Right renal pelvis (tissue), 4 donors: ENCODE measurements at places on chromosomes 2 and 18.
A peak's percentile ranks its signal among the peaks of the same experiment; 100 is the strongest.

DNA sequence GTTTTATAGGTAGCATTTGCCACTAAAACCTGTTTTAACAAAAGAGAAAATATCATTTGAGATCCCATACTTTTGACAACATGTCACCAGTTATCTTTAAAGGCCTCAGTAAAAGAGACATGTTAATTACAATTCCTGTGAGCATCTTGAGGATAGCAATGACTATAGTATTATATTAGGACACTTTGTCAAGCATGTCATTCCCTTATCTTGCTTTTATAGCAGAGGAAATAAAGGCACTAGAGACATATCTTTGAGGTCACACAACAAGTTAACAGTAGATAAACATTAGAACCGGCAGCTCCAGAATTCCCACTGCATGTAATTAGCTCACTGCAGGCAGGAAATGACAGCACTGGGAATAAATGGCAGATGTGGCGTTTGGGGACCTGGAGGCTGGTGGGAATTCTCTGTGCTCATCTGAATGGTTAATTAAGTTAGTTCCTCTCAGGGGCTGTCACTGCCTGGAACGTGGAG lies 25.9 kb downstream of the LYPD6B start:
- DNase-seq = no peak

DNA sequence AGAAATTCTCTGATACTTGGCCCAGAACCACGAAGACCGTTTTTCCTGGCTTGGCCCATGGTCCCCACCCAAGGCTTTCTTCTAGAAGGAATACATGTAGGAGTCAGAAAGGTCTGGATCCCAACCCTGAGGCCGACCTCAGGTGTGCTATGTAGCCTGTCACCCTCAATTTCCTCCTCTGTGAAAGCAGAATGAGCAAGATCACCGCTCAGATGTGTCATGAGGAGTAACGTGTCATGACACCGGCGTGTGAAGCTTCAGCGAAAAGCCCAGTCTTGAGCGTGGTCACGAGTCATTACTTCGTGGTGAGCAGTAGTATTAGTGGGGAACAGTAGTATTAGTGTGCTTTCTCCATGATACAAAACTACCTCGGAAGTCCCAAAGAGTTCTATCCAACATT lies 103.4 kb downstream of the ALPK2 start:
- no peak for DNase-seq

- DNase-seq = no peak
Measured at GRCh38 chr2:237673130-237674001, 46.0 kb downstream of the LRRFIP1 start.

- no peak for DNase-seq
Measured at GRCh38 chr2:198441901-198442300, 637.5 kb downstream of the PLCL1 start.

GRCh38 chr2:26020231-26020640 lies 13.6 kb upstream of the RAB10 start:
- no peak for DNase-seq

GRCh38 chr18:13464432-13465123 lies 246.0 kb downstream of the LDLRAD4 start:
- no peak for DNase-seq

- DNase-seq = no peak
Measured at GRCh38 chr2:161046876-161047275, 113.4 kb upstream of the TANK start.

DNA sequence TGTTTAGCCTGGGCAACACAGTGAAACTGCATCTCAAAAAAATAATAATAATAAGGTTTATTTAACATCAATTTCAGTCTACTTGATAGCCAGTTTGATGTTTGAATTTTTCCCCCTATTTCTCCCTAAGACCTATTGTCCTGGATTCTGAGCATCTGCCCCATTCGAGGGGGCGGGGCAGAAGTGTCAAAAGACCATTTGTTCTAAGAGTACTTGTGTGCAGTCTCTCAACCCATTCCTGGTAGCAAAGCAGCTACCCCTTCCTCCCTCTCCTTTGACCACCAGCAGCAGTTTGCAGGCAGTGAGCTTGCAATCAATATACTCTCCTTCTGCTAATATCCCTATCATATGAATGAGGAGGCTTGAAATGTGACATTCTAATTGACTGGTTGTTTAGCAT lies 71.9 kb downstream of the VWC2L start:
- DNase-seq = no peak

GRCh38 chr18:78731398-78732032 lies 248.1 kb upstream of the SALL3 start:
- no peak for DNase-seq

DNA sequence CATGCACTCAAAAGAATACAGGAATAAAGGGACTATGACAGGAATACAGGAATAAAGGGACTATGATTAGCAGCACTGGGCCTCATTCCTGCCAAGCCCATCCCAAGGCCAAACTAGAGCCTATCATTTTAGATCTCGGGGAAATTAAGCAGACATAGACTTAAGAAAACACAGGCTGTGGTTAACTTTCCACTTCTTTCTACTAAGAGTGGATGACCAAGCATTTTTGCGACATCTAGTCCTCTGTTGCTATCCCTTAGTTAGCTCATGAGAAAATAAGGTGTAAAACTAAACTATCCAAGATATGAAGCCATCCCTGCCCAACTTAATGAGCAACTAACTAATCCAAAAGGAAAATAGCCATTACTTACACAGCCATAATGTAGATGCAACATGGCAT lies 5.9 kb downstream of the LYPD1 start:
- DNase-seq = no peak

GRCh38 chr2:218963601-218964000 lies 4.1 kb downstream of the CDK5R2 start:
- DNase-seq = no peak

GRCh38 chr18:9608298-9608697 lies 6.1 kb downstream of the PPP4R1 start:
- DNase-seq = no peak

- DNase-seq = no peak
Measured at GRCh38 chr2:157925071-157925470, 48.9 kb upstream of the ACVR1 start.

GRCh38 chr18:23648940-23649607 lies 13.6 kb downstream of the ANKRD29 start:
- DNase-seq = no peak

- no peak for DNase-seq
Measured at GRCh38 chr2:126857502-126857901, 41.2 kb upstream of the TEX51 start.

- DNase-seq = no peak
Measured at GRCh38 chr2:8551622-8552074, 130.2 kb upstream of the ID2 start.

GRCh38 chr2:168849610-168850009 lies 40.6 kb downstream of the SPC25 start:
- peak; percentile 13 for DNase-seq

DNA sequence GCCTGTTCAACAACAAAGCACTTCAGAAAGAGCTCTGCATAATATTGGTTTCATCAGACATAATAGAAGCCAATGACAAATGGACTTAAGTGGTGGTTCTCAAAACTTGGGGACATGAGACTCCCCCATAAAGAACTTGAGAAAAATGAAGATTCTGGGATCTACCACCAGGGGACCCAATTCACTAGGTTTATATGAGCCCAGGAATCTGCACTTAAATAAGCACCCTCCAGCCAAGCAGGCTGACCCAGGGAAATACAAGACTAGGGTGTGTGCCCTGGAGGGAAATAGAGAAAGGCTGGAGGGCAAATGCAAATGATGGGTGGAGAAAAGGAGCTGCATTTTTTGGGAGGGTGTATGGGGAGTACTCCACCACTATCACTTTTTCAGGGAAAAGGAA lies 52.5 kb downstream of the SATB2 start:
- no peak for DNase-seq

GRCh38 chr2:2656115-2657011 lies 325.3 kb upstream of the MYT1L start:
- DNase-seq = no peak

GRCh38 chr2:64779117-64779690 lies 125.5 kb upstream of the SERTAD2 start:
- no peak for DNase-seq

GRCh38 chr2:60554646-60555065 lies 1.2 kb upstream of the BCL11A start:
- no peak for DNase-seq

GRCh38 chr2:142769761-142770160 lies 107.7 kb upstream of the KYNU start:
- no peak for DNase-seq

DNA sequence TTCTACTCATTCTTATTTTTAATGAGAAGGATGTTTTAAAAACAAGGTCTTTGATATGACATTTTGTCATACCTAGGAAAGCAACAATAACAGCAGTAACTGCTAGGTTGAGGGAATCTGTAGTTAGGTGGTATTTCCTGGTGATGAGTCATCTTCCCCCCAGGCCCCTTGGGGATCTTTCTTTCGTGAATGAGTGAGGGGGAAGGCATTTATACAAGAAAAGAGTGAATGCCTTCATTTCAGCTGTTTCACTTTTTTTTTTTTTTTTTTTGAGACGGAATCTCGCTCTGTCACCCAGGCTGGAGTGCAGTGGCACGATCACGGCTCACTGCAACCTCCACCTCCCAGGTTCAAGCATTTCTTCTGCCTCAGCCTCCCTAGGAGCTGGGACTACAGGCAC lies 108.6 kb downstream of the MAP4K4 start:
- no peak for DNase-seq

DNA sequence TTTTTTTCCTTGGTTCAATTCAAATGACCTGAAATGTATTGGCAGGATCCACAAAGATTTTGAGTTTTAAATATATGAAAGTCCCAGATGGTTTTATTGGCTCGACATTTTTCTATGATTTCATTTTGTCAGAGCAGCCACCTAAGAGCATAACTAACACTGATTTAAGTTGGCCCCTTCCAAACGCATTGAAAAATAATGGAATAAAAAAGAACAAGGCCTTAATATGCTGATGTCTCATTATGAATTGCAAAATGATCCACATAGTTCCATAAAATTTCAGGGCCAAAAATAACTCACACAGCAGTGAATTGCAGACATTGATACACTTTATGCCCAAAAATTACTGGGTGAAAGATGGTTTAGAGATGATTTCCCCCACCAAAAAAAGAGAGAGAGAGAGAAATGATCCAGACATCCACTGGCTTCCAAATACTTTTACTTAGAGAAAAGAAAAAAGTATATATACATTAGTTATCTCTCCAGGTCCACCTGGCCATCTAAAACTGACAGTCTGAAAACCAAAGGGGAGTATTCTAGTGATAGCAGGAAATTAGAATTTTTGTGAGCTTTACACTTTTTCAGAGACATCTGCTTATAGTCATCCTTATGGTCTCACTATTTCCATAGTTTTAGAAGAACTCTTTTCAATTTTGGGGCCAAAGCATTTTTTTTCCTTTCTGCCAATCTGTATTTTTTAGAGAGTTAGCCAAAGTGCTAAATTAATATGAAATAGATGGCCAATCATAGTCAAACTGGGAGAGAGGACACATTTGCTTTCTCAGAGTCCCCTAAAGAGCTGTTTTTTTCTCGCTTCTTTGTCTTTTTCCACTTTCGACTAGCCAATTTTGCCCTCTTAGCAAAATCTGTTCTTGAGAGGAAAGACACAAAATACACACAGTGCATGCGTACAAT lies 213.5 kb upstream of the RND3 start:
- no peak for DNase-seq

GRCh38 chr2:191036363-191036762 lies 22.4 kb upstream of the STAT1 start:
- DNase-seq = no peak

GRCh38 chr2:168192839-168193616 lies 54.4 kb downstream of the STK39 start:
- DNase-seq = no peak

- DNase-seq = no peak
Measured at GRCh38 chr2:149587950-149588487, 444 bp upstream of the MMADHC start.

- DNase-seq = no peak
Measured at GRCh38 chr2:23828256-23828980, 98.5 kb downstream of the ATAD2B start.

- peak; percentile 20 for DNase-seq
Measured at GRCh38 chr18:14978962-14979535, 231.1 kb downstream of the ANKRD30B start.

DNA sequence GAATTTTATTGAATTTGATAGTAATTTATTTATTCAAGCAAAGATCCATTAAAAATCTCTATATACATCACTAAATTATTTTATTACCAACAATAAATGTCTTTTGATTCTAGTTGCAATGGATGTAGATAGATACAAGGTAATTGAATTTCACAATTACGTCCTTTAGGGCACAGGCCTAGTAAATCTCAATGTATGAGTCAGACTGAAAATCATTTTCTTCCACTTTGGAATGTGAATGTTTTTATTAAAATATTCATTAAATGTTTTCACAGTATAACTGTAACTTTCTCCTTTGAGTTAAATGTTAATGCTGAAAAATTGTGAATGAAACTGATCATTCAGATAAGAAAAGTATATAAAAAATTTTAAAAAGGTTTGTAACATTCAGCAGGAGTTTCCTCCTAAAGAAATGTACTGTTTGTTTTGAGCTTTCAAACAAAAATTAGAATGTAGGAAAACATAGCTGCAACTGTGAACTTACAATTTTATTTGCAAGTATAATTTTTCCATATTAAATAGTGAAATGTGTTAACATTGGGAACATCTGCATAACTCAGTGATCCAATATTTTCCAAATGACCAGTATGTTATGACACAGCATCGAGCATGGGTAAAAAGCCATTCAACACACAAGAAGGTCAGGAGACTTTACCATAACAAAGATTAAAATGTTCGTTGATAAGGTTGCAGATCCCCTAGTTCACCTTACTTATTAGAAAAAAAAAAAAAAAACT lies 663.7 kb downstream of the METTL4 start:
- DNase-seq = no peak

DNA sequence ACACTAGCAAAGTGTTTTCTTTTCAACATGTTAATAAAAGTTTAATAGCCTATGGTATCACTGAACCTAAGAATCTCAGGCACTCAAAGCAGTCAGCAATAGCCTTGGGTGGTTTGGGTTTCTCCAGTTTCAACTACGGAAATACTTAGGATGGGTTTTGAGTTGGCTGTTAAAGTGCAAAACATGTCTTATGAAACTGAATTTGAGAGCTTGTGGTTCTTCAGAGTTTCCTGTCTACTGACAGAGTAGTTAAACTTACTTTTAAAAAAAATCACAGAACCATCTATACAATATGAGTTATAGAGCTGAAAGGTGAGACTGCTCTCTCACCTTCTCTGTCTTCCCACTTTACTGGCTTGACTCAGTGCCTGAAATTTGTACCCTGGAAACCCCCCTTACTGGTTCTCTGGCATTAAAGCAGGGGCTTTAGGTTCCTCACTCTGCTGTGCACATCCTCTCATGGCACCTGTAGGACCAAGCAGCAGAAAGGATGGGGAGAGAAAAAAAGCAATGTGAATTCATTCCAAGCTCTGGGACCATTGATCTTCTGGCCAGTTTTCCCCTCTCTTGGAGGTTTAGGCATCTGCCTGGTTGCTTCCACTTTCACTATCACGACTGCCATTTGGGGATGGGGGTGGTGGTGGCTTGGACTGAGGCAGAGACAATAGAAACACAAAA lies 18.1 kb downstream of the CCDC141 start:
- DNase-seq = no peak

DNA sequence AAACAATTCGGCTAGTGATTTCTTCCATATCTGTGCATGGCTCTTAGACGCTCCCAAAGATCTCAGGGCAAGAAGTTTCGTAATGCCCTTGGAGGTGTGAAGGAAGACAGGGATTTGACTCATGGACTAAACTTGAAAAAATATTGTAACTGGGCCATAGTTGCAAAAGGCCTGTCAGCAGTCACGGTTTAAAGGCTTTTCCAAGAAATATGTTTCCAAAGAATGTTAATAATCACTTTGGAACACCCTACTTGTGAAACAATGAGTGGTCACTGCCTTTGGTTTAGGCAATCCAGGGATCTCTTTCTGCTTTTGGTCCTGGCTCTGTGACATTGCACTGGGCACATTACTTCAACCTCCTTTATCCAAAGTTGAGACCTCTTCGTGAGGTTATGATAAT lies 102.5 kb upstream of the RASGRP3 start:
- no peak for DNase-seq
